ENCODE measurements at places on chromosomes 12 and 14.

DNA sequence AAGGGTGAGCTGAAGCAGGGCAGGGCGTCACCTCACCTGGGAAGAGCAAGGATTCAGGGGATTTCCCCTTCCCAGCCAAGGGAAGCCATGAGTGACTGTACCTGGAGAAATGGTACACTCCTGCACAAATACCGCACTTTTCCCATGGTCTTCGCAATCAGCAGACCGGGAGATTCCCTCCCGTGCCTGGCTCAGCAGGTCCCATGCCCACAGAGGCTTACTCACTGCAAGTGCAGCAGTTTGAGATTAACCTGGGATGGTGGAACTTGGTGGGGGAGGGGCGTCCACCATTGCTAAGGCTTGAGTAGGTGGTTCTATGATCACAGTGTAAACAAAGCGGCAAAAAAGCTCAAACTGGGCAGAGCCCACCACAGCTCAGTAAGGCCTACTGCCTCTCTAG, 11.0 kb upstream of the DHRS4 start:
- DNase-seq = no peak

- DNase-seq = no peak
Observed at GRCh38 chr12:47014474-47014873, 64.9 kb upstream of the PCED1B start.

- DNase-seq = no peak
Observed at GRCh38 chr14:89246290-89246689, 170.7 kb downstream of the FOXN3 start.

DNA sequence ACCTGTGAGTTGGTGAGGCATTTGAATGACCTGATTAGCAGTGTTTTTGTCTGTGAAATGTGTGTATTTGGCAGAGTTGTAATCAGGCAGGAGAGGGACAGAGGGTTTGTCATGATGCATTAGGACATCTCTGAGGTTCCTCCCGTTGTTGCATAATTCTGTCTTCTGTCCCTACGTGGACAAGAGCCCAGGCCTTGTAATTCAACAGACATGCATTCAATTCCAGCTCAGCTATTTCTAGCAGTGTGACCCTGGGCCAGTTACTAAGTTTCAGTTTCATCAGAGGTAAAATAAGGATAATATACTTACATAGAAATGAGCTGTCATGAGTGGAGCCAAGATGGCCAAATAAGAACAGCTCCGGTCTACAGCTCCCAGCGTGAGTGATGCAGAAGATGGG, 208.6 kb downstream of the SLC38A4 start:
- DNase-seq = no peak

GRCh38 chr12:25759752-25760151, 198.7 kb upstream of the RASSF8 start:
- DNase-seq = no peak

- DNase-seq = no peak
Observed at GRCh38 chr12:69916544-69917235, 91.7 kb downstream of the MYRFL start.

DNA sequence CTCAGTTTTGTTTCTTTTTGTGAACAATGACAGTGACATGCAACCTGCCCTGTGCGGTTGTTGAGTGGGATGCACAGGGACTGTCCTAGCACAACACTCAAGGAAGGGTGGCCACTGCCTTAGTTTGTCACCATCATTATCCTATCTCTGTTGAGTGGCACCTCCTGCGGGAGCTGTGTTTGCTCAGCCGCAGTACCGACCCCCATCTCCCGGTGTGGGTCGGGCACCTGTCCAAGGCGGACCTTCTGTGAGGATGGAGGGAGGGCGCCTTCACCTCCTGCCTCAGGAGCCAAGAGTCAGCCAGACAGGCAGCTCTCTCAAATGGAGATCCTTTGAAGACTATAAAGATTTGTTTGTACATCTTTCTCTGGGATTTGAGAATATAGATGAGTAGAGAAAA, 142.1 kb downstream of the TSPAN9 start:
- DNase-seq = no peak

- DNase-seq = no peak
Observed at GRCh38 chr12:50066402-50066801, 9.0 kb downstream of the ASIC1 start.

DNA sequence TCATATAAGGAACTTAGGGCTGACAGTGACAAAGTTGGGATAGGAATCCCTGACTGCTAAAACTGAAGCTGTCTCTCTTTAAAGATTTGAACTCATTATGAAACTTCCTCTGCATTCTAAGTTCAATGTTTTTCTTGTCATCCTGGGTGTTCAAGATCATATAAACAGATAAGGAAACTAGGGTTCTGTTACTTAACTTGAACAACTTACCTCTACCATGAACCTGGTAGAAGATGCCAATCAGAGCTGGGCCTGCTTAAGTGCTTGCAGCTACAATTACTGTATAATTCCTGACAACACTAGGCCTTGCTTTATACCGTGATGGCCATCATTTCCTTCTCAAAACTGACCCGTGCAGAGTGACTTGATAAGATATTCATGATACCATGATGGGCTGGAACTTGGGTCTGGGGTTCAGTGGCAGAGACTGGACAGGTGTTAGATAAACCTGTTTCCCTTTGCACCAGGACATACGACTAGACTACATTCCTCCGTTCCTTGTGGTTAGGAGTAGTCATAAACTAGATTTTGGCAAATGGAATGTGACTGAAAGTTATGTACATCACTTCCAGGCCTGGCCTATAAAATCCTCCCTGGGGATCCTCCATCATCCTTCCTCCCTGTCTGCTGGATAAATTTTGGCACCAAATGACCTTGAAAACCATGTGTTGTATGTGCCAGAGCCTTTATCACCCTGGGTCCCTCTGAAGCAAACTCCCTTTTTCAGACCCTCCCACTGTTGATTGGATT, 172.2 kb upstream of the PRICKLE1 start:
- no peak for DNase-seq

All from hypothalamus (tissue), 51 donors.